ENCODE measurements at places on chromosomes 4 and X.

DNA sequence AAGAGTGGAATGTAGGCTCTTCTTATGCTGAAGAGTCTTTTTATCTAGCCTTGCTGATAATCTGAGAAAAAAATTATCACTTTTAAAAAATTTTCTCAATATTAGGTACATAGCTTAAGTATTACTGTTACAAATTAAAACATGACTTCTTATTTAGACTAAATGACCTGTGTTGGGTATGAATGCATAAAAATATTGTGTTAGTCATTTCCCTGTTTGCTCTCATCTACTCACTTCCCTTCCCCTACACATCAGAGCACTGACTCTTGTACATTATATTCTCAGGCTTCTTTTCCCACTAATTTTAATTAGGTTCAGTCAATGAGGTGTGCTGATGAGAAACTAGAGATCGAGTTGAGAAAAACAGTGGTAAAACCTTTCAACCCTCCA lies 881.0 kb downstream of the PCDH18 start:
- no peak for DNase-seq

DNA sequence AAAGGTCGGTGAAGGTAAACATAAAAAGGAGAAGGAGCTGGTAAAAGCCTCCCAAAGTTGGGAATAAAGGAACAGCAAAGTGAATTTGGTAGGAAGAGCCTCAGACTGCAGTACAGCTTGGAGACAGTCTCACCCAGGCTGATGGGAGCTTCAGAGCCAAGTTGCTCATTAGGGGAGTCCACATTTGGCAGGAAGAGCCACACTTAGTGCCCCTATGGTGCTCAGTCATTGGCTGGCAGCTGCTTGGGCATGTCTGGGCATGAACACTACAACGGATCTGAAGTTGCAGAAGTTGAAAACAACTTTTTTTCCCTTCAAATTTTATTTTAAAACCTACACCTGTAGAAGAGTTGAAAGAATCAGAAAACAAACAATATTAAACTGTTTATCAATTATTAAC lies 2497.3 kb downstream of the ARAP2 start:
- no peak for DNase-seq

- DNase-seq = no peak
Observed at GRCh38 chr4:184200296-184200695, 17.4 kb downstream of the ENPP6 start.

GRCh38 chrX:2828959-2829411 lies 255 bp downstream of the GYG2 start:
- no peak for DNase-seq

DNA sequence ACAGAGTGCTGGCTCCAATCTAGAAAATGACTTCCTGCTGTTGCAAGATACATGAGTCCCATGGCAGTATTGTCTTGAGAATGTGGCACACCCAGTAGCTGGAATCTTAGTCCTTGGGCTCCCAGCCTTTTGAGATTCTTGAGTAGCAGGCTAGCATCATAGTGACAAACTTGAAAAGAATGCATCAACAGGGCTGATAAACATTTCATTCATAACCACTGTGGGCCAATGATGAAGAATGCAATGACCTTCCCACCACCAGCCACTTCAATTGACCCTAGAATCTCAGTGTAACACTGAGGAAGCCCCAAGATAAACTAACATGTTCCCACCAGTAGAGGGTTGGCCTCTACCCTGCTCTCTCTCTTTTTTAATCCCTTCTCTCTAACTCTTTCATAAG lies 329.3 kb downstream of the GBA3 start:
- no peak for DNase-seq

DNA sequence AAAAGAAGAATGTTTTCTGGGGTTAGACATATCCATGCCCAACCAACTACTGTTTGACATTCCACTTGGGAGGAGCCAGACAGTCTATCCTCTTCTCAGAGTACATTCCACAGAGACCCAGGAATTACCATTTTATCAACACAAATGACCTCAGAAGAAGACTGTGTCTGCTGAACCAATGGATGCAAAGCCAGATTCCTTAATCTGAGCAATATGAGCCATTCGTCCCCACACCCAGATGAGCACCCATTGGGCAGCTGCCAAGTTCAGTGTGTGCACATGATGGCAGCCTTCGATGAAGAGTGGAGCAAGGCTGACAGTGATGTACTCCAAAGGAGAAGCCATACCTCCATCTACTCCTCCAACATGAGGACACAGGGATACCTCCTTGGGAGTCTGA lies 111.3 kb downstream of the ZNF674 start:
- DNase-seq = no peak

DNA sequence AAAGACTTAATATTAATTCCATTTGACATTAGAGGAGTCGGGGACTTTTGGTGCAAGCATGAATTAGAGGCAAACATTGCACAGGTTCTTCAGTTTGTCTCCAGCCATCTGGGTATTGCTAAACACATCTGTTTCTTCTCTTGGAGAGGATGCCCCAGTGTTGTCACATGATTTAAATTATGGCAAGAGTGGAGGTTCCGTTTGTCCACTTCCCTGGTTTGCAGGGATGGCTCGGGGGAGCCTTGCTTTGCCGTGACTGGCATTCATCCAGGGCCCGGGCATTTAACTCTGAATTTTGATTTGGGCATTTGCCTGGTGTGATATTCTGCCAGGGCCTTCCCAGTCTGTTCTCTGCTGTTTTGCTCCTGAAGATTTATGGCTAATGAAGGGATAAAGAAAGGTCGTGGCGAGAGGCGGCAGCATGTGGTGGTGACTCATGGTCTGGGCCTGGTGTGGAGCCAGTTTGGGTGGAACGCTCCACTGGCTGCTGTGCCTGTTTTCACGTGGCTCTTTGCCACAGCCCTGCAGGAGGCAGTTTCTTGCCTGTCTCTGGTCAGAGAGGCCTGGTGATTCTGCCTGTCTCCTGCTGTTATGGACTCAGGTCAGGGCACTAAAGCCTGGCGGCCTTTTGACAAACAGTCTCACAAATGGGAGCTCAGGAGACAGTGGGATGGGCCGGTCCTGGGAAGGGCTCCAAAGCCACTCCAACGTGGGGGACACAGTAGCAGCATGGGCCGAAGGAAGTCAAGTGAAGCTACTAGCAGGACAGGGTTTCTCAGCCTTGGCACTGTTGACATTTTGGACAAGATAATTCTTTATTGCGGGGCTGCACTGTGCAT lies 99.4 kb upstream of the PGRMC2 start:
- DNase-seq = no peak

GRCh38 chr4:88803600-88804096 lies 106.0 kb upstream of the NAP1L5 start:
- DNase-seq = no peak

DNA sequence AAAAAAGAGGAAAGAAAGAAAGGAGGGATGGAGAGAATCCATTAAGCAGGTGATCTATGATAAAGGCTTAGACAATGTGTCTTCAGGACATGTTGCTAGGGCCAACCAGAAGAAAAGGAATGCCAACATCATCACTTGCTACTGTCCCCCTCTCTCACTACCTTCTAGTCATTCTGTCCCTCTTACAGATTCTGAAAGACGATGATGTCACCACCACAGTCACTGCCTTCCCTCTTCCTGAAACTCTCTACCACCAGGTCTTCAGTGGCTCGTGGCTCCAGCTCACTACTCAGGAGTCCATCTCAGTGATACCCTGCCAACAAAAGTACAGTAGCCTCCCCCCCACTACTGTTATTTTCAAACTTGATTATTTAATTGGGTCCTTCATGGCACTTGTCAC lies 64.0 kb downstream of the KCNIP4 start:
- DNase-seq = no peak

DNA sequence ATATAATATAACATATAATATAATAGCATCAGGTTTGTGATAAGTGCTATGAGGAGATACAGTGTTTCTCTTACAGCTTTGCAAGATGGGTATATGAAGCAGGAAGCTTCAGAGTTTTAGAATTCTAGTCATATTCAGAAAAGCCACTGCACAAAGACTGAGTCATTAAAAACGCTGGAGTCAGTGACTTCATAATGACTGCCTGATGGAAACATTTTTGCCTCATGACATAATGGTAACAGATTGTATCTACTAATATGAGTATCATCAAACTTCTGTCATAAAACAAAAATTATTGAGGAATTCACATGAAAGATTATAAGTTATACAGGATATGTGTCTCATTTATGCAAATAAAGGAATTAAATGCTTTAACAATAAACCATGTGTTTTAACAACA lies 46.8 kb downstream of the EPHA5 start:
- no peak for DNase-seq

- no peak for DNase-seq
Observed at GRCh38 chr4:151192556-151193235, 84.3 kb upstream of the PRSS48 start.

- no peak for DNase-seq
Observed at GRCh38 chr4:80841587-80842281, 188.8 kb upstream of the BMP3 start.

GRCh38 chr4:87002682-87003043 lies 67.9 kb downstream of the AFF1 start:
- no peak for DNase-seq

DNA sequence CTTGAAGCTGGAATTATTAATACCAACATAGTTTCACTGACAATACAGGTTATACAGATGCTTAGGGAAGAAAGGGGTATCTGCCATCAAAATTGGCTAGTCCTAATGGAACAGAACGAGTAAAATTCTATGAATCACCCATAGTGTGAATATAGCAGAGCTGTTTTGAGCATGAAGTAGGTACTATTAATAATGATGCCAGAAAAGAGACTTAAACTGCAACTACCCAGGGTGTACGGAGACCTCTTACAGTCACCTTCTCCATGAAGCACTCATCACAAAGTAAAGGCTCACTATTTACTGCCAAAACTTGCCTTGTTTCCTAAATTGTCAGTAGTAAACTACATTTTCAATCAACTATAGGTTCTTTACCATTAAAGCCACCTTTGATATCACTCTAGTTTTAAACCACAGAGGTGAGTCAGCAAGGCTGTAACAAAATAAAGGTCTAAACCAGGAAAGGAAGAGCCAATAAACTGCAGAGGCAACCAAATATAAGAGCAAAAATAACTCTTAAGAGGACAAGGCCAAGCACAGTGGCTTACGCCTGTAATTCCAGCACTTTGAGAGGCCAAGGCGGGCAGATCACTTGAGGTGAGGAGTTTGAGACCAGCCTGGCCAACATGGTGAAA lies 114.4 kb downstream of the FRYL start:
- DNase-seq = no peak

DNA sequence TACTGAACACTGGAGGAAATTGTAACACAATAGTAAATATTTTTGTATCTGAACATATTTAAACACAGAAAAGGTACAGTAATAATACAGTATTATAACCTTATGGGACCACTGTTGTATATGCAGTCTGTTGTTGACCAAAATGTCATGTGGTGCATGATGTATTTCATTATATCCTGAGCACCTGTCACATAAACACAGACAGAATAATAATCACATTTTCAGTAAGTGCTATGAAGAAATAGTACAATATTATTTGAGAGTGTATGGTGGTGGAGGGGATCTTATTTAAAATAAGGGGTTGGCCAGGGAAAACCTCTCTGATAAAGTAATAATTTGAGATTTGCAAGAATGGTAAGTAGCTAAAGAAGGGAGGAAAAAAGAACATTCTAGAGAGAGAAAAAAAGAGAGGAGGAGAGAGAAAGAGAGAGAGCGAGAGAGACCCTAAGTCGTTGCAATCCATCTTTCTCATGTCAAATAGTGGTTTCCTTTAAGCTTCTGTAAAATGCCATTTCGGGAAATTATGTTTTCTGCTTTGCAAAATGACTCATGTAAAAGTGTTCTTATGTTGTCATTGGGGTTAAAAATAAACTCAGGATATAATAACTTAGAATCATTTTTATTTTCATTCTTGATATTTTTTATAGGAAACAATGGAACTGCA lies 19.3 kb upstream of the CLNK start:
- no peak for DNase-seq

DNA sequence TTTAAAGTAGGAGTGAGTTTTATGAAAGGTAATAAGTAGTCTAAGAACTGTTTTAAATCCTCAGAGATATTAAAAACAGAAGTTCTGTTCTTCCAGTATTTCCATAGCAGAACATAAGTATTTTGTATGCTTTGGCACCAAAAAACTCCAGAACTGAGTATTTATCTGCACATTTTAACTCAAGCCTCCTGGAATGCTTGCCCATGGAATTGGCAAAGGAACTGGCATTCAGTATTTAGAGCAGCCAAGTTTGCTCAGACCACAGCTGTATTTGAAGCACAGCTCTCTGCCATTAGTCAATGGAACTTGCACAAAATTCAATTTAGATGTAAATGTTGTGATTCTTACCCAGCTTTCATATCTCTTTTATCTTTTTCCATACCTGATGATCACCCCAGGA lies 42.2 kb downstream of the NDNF start:
- DNase-seq = no peak

GRCh38 chr4:1715002-1715758 lies 3.1 kb upstream of the SLBP start:
- DNase-seq = no peak

- no peak for DNase-seq
Observed at GRCh38 chr4:64001229-64001898, 407.9 kb downstream of the TECRL start.

DNA sequence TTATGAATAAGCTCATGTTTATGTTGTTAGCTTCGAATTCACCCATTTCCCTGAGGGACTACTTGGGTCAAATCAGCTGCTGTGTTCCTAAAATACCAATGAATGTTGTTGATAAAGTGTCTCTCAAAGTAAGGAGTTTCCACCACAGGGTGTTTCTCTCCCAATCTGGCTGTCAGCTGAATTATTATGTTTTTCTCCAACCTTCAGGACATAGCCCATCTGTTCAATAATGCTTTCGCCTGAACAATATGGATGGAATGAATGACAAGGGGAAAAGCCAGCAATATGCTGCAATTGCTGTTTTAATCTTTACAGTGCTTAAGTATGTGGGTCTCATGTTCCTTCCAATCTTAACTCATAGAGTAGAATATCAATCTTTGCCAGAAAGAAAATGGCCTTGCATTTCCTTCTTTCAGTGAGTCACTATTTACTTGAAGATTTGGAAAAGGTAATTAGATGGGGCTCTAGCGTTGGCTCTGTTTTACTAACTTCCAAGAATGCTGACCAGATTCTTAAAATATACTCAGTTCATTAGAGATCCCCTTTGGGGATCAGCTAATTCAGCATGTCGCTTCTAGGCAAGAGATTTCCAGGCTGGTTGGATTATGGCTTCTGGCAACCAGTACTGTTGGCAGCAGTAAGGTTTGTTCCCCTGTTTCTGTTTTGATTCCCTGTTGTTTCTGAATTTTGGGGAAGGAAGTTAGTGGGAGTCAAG lies 410.5 kb downstream of the PPP3CA start:
- no peak for DNase-seq

DNA sequence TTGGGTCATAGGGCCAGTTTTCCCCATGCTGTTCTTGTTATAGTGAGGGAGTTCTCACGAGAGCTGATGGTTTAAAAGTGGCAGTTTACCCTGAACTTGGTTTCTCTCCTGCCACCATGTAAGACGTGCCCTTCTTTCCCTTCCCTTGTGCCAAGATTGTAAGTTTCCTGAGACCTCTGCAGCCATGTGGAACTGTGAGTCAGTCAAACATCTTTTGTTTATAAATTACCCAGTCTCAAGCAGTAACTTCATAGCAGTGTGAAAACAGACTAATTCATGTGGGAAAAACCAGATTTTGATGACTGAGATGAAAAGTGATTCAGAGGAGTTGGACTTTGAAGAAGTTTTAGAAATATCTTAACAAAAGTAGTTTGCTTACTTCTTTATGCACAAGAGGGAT lies 101.4 kb downstream of the ARHGAP10 start:
- DNase-seq = no peak

- DNase-seq = no peak
Observed at GRCh38 chrX:140672840-140673731, 36.5 kb upstream of the LINC00632 start.
